ENCODE measurements at places on chromosomes 6 and 20.

- DNase-seq, result no peak
These were observed 7.6 kb downstream of the PTPN1 start for GRCh38 chr20:50517817-50518154.

GRCh38 chr20:15675061-15675514, 898.2 kb downstream of the KIF16B start:
- DNase-seq, result no peak

DNA sequence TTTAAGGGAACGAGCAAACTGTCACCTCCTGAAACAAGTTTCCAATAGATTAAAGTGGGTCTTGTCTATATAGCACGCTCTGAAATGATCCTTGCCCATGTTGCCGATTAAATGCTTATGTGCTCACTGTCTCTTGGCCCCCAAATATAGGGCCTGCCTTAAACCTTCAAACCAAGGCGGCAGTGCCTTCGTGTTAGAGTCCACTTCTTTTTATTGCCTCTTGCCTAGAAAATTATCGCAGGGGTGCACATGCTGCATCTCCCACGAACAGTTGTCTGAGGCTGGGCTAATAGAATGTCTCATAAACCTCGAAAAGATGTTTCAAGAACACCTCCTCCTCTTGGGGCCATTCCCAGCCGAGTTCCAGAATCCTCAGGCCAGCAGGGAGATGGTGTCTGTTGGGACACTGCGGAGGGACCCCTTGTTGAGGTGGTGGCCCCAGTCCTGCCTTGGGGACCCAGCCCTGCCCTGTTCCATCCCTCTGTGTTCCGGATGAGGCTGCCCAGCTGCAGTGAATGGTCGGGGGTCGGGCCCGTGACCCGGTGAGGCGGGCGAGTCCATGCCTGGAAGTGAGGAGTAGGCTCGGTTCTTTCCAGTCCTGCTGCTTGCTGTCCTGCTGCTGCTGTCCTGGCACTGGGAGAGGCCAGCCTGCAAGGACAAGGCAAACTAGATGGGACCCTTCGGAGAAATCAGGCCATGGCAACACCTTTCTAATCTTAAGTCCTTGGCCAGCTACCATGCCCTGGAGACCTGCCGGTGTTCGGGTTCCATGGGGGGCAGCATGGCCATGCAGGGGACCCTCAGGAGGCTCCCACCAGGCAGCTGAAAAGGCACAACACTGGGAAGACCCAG, 34.7 kb upstream of the SLCO4A1 start:
- DNase-seq, result no peak

DNA sequence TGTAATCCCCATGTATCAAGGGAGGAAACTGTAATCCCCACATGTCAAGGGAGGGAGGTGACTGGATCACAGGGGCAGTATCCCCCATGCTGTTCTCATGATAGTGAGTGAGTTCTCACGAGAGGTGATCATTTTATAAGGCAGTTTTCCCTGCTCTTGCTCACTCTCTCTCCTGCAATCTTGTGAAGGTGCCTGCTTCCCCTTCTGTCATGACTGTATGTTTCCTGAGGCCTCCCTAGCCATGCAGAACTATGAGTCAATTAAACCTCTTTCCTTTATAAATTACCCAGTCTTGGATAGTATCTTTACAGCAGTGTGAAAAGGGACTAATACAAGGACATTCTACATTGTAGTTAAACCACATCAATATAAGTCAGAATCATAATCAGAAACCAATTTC, 112.4 kb downstream of the BTBD9 start:
- DNase-seq, result no peak

DNA sequence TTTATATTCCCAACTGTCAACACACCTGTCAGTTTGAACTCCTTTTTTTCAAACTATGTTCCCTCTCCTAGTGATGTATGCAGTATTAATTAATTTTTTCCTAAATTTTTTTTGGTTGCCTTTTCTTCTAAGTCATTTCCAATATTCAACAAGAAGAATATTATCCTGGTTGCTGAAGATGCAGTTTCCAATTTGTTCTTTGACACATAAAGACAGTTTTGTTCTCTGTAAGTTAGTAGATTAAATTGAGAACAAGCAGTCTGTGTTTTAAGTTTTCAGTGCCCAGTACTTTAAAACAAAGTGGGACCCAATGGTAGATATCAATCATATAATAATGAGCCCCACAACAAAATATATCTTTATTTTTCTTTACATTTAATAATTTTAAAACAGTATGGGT, 47.3 kb downstream of the GJA1 start:
- no peak for DNase-seq

DNA sequence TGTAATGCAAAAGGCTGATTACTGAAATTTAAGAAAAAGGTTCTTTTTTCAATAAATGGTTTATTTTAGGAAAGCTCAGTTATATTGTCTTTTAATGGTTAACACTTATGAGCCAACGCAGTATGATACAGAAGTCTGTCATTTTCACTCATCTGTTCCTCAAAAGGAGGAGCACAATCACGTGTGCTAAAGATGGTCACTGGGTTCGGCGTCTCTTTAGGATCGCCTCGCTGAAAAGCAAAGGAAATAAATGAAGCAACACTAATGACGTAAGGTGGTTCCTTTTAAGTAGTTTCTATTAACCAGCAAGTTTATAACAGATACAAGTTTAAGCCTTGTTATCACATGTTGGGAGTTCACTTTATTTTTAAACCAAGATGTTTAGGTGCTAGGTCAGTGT, 125.7 kb downstream of the MAP3K4 start:
- no peak for DNase-seq

GRCh38 chr6:33313105-33313708, 671 bp downstream of the TAPBP start:
- no peak for DNase-seq

GRCh38 chr6:110816677-110817076, 1.4 kb upstream of the CDK19 start:
- no peak for DNase-seq
